ENCODE measurements at places on chromosomes 2 and 18. TPM values are rescaled to one million over a fixed set of nuclear protein-coding genes. Genes with fewer than 3 reads are reported as not detected.

The ZNF804A gene
- total RNA-seq = 0.35 TPM

The NOSTRIN gene
- 36.0 TPM for total RNA-seq

The CD302 gene
- total RNA-seq = 36.5 TPM

The ZNF512 gene
- 31.0 TPM for total RNA-seq

The ARHGAP25 gene
- total RNA-seq = 11.1 TPM

The WDPCP gene
- total RNA-seq = 14.3 TPM

The UGT1A10 gene
- total RNA-seq = not detected

The SERPINB12 gene
- total RNA-seq = not detected

The GRHL1 gene
- 1.3 TPM for total RNA-seq

The GPR155 gene
- total RNA-seq = 6.2 TPM

The GATA6 gene
- 33.1 TPM for total RNA-seq

The PLA2R1 gene
- 2.9 TPM for total RNA-seq

The CRYBA2 gene
- total RNA-seq = not detected

The CFAP65 gene
- not detected for total RNA-seq

The MDH1B gene
- total RNA-seq = 3.3 TPM

The PCARE gene
- not detected for total RNA-seq

The TMEM163 gene
- 3.6 TPM for total RNA-seq

The KCNJ3 gene
- total RNA-seq = 2.2 TPM

The SLC4A5 gene
- total RNA-seq = 0.61 TPM

The CCDC150 gene
- 0.61 TPM for total RNA-seq

The CCDC74A gene
- total RNA-seq = 32.2 TPM
